ENCODE measurements at places on chromosomes 4 and X. TPM values are rescaled to one million over a fixed set of nuclear protein-coding genes. Genes with fewer than 3 reads are reported as not detected.
A peak's percentile ranks its signal among the peaks of the same experiment; 100 is the strongest.

The GLRB gene
- total RNA-seq: 6.2 TPM

The PWWP3B gene
- total RNA-seq: not detected

The PPP4R3C gene
- not detected for total RNA-seq

DNA sequence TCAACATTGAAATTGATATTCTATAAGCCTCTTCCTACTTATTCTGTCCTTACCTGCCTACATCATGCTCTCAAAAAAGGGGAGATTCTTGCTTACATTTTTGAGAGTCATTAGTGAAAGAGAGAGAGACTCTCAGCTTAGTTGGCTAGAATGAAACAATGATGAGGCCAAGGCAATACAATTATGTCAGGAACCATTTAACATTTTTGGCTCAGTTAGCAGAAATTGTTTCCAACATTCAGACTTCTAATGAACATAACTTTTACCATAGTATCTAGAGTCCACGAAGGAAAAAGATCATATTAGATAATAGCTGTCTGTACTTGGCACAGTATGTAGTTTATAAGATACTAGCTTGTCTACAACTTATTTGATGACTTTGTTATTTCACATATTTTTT is 263.7 kb upstream of the ARX start:
- DNase-seq: no peak

DNA sequence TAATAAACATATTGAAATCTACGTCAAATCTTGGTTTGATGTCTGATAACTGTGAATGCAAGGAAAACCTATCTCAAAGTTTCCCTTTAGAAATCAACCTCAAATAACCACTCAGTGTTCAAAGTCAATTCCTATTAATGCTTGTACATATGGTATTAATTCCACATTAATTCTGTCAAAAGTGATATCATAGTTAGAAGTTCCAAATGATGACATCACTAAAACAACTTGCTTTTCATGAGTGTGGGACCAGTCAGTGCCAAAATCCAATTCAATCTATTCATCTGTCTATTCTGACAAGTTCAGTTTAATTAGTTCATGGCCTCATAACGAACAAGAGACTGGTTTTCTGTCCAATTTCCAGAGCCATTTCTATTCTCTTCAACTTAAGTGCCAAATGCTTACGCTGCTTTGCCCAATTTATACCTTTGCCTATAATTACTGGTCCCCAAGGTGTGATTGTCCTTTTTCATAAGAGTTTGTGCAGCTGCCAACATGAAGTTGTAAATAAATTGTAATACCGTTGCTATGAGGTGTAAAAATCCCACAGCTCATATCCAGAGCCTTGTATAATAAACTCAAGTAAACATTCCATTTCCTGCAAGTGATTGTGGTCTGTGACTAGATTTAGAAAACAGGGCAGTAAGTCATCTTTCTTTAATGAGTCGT is 476.2 kb downstream of the RAB28 start:
- no peak for DNase-seq

GRCh38 chr4:62194342-62194741 is 994.2 kb downstream of the ADGRL3 start:
- DNase-seq: no peak

DNA sequence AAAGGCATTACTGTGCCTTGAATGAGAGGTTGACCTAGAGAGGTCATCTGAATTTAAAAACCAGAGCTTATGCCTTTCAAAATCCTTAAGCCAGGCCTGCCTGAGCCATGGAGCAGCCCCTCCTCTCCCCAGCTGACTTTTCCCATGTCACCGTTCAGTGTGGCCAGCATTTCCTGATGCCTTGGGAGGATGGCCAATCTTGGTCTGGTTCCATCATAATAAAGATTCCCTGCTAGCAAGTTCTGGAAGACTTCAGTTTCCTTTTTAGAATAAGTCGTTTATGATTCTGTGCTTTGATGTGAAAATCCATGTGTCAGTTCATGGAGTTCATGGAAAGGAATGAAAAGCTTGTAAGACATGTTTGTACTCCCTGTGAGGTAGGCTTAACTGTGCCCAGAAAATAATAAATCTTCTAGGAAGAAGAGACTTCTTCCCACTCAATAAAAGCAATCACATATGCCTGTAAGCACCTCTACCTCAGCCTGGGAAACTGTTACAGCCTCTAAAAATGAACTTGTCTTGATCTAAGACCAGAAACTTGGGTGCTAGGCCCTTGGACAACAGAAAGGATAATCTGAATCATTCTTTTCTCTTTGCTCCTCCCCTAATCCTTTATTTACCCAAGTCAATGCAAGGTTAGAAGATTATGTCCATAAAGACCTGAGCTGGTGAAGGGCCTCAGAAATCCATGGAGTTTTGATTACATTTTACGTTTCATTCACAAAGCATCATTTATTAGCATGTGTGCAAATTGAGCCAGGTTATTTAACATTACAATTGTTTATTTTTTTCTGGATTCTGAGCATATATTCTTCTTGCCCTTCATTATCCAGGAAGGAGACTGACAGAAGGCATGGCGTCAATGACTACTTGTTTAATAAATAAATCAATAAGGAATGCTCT is 84.0 kb upstream of the TBC1D9 start:
- no peak for DNase-seq

GRCh38 chrX:101265869-101266428 is 25.2 kb downstream of the TAF7L start:
- DNase-seq: peak; percentile 61

- no peak for DNase-seq
These were observed 318.0 kb upstream of the HS3ST1 start for GRCh38 chr4:11746734-11747133.

DNA sequence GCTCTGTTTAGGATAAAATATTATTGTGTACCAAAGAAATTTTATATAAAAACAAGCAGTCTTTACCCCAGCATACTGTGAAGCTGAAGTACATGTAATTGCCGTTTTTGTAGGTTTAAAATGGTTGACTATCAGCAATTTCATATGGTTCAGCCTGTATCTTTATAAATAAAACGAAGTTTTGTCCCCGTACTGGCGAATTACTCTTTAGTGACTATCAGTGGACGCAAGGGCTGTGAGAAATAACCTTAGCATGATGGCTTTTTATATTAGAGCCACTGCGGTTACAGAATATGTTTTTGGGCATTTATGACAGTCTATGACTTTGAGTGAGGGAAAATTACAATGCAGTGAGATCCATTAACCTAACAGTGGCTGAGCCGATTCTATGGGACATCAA is 1.2 kb downstream of the GPM6B start:
- DNase-seq: no peak

- DNase-seq: peak; percentile 1
These were observed 578.7 kb downstream of the BCOR start for GRCh38 chrX:39519030-39519488.

All from endothelial cell of umbilical vein (primary cell).